ENCODE measurements at places on chromosomes 2 and 18.

DNA sequence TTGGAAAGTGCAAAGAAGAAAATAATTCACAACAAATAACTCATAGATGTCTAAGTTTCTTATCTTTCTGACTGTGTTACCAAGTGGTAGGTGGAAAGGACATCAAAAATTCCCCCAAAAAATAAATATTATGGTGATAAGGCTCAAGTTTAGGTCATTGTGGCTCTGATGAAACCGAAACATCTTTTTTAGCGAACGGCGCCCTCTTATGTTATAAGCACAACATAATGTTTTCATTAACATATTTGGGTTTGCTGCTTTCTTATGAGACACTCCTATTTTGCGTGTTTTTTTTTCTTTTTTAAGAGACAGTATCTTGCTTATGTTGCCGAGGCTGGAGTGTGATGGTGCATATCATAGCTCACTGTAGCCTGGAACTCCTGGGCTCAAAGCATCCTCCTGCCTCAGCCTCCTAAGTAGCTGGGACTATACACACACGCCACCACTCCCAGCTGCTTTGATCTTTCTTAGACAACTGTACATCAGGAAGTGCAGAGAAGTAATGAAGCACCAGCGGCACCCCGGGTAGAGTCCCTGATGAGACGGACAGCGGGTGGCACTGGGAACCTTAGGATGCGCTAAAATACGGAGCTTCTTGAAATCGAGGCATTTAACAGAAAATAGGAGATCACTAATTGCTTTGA is 38.5 kb upstream of the SLC35G4 start:
- no peak for DNase-seq

DNA sequence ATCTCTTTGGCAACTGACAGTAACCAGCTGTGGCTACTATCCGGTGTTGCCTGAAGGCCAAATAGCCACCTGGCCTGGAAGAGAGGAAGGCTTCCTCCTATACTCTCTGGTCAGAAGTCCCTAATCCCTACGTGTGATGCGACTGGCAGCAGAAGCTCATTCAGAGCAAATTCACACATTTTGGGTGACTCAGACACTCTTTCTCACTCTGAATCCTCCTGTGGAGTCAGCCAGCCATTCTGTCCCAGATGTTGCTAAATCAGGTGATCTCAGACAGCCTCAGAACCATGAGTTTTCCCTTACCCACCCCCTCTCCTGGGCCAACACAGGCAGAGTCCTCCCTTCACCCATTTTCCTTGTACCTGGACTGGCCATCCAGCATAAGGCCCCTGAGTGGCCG is 34.7 kb downstream of the CFAP53 start:
- no peak for DNase-seq

DNA sequence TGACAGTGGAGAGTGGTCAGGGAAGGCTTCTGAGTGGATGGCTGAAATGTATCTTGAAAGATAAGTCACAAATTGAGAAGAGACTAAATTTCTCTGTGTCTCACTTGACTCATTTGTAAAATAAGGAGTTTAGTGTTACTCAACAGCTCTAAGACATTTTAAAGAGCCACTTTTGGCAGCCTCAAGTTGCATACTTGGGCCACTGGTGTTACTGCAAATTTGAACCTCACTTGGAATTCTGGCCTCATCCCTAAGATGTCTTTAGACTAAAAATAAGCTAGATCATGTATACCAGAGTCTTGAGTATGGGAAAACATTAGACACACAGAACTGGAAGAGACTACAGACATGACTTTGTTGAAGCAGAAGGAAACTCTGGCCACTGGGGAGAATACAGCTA is 4.5 kb upstream of the MTLN start:
- DNase-seq, result no peak

GRCh38 chr2:58239243-58239925 is 1.7 kb downstream of the FANCL start:
- no peak for DNase-seq

DNA sequence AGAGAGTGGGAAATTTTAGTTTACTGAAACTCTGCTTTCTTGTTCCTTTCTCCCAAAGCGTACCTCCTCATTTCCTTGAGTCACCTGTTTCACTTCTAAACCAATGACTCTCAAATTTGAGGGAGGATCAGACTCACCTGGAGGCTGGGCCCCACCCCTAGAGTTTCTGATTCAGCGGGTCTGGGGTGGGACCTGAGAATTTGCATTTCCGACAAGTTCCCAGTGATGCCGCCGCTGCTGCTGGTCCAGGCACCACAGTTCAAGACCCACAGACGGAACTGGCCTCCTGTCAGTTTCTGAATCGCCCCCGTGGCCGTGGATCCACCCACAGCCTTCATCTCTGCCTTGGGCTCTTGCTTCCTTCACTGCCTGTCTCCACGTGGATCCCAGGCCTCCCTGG is 44.9 kb upstream of the PELI1 start:
- DNase-seq, result no peak

- no peak for DNase-seq
Observed at GRCh38 chr2:239271882-239272281, 128.9 kb downstream of the HDAC4 start.

DNA sequence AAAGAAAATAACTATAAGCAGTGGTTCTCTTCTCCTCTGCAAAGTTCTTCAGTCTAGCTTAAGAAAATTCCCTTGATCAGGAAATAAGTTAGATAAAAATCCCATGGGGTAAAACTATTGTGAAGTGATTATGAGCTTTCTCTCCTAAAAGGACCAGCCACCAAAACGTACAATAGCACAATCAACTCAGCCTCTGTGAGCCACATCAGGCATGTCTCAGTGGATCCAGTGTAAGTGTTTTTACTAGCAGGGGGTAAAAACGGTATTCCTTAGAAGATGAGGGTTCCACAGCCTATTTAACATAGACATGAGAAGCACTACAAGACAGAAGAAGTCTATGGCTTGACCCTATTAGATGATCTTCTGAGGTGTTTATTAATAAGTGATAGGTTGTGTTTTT is 503.2 kb downstream of the PIK3C3 start:
- no peak for DNase-seq

DNA sequence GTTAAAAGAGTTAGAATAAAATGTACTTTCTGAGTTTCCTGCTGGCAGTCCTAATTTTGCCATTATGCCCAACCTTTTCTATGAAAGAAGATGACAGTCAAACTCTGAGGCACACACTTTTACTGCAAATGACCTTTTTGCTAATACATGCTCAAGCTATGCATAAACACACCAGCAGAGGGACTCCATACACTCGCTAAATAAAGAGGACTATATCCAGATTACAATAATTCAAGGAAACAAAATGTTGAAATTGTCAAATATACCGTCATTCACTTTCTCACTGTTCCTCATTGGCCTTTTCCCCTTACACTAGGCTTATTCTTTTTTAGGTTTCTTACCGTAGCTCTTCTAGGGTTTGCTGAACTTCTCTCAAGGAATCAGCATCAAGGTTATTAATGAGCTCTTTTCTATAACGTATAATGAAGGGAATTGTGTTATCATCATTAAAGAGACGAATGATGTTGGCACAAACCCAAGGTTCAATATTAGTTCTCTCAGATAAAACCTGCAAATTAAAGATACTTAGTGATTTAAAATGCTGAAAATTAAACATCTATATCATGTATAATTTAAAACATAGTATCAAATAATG is 25.7 kb downstream of the SRBD1 start:
- DNase-seq, result peak; percentile 41

GRCh38 chr2:209525834-209526281 is 102.0 kb downstream of the MAP2 start:
- peak; percentile 93 for DNase-seq

- no peak for DNase-seq
Observed at GRCh38 chr2:177745531-177745930, 327.0 kb downstream of the PDE11A start.

DNA sequence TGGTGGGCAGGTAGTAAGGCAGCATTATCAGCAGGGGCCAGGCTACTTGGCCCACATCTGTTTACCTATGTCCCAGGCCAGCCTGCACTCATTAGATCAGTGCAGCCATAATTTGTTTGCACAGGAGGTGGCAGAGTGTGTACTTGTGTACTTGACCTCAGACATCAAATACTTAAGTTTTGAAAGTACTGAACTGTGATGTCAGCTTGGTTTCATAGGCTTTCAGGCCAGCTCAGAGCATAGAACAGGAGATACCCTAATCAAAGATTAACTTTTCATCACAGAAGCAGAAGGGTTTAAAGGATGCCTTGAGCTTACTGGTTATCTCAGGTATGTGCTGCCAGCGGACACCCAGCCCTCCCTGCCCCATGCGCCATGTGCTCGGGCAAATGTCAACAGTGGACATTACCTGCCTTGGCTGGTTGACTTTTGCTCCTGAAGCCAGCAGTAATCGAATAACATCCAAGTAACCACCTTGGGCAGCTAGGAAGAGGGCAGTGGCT is 33.2 kb downstream of the ANKRD29 start:
- DNase-seq, result no peak

DNA sequence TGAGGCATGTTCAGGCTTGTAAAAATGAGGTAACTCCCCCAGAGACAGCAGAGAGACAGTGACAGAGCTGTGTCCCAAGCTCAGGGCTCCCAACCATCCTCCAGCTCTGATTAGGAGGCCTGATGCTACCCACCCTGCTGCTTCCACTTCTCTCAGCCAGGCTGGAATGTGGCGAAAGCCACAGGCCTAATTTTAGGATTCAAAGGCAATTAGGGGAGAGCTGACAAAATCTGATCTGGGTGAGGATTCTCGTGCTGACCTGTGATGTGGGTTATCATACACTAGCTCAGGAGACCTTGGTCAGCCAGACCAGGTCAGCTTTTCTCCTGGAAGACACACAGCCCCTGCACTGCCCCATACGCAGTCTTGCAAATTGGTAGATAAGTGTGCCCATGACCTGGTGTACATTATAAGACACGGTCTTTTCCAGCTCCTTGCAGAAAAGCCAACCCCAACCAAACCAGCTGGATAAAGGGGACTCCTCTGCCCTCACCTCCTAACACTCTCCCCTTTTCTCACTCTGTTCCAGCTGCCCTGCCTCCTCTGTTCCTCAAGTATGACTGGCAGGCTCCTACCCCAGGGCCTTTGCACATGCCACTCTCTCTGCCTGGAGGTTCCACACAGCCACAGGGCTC is 225.9 kb downstream of the MGAT5 start:
- no peak for DNase-seq

GRCh38 chr18:79634593-79635426 is 44.8 kb upstream of the CTDP1 start:
- DNase-seq, result no peak

- no peak for DNase-seq
Observed at GRCh38 chr2:42073739-42074503, 26.1 kb downstream of the PKDCC start.

GRCh38 chr2:190822043-190822442 is 58.6 kb upstream of the GLS start:
- peak; percentile 59 for DNase-seq

DNA sequence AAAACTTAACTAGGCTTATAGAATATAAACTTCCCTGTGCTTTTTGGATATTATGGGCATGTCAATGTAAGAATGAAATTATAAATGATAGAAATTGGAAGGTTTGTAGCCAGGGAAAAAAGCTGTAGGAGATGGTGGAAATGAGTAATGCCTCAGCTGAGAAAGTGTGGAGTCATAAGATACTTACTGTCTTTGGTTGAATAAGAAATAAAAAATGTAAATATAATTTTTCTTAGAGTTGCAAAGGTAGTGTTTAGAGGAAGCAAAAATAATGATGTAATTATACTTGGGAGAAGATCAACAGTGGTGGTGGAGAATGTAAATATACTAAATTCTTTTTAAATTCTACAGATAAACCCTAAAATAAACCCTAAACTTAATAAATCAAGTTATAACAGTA is 26.2 kb upstream of the RND3 start:
- DNase-seq, result no peak

GRCh38 chr2:216478151-216478550 is 20.5 kb upstream of the RPL37A start:
- DNase-seq, result peak; percentile 94

- DNase-seq, result no peak
Observed at GRCh38 chr18:50131591-50131990, 63.4 kb downstream of the MYO5B start.

GRCh38 chr2:159454185-159454584 is 162.2 kb downstream of the BAZ2B start:
- DNase-seq, result no peak

- no peak for DNase-seq
Observed at GRCh38 chr2:233336541-233336940, 17.8 kb upstream of the DGKD start.

DNA sequence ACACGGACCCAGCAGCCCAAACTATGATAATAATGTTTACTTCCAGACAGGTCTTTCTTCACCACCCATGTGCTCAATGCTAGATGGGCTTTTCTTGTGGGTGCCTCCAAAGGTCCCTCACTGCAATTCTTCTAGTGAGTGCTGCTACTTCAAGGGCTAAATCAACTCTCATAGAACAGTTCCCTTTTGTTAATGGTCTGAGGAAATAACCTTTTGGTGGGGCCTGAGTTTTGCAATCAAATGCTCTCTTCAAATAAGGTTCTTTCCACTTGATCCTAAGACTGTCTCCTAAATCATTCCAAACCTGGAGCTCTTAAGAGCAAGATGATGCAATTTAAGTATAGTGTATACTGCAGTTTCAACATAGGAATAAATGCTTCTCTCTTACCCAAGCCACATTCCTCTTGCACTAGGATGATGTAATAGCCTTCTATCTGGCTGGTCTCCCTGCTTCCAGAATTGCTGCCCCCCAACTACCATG is 6.0 kb downstream of the NEMP2 start:
- no peak for DNase-seq

GRCh38 chr18:41713969-41714825 is 240.8 kb upstream of the PIK3C3 start:
- DNase-seq, result no peak

DNA sequence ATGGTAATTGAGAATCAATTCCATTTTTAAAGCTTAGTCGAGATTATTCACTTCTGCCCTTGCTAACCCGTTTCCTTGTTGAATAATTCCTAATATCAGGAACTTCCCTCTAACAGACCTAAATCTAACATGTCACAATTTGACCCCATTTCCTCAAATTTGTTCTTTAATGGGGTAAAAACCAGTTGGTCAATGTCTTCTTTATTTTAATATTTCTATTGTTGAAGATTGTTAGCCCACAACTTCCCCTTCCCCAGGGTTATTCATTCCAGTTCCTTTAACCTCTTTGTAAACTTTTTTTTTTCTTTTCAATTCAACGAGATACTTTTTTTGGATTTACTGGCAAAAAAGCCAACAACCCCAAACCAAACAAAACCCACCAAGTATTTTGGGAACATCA is 7.3 kb downstream of the TNFRSF11A start:
- DNase-seq, result no peak

DNA sequence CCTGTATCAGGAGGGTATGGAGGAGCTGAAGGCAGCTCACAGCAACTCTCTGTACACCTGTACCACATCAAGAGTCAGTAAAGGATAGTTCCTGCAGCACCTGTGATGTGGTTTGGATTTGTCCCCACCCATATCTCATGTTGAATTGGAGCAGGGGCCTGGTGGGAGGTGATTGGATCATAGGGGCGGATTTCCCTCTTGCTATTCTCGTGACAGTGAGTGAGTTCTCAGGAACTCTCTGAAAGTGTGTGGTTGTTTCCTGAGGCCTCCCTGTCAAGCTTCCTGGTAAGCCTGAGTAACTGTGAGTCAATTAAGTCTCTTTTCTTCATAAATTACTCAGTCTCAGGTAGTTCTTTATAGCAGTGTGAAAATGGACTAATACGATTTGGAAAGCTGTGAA is 28.9 kb downstream of the OSBPL1A start:
- no peak for DNase-seq
